ENCODE measurements at places on chromosomes 4 and X.

GRCh38 chr4:40328383-40328782, 6.8 kb upstream of the CHRNA9 start:
- no peak for DNase-seq

GRCh38 chrX:11462648-11463047, 169.4 kb downstream of the AMELX start:
- no peak for DNase-seq

DNA sequence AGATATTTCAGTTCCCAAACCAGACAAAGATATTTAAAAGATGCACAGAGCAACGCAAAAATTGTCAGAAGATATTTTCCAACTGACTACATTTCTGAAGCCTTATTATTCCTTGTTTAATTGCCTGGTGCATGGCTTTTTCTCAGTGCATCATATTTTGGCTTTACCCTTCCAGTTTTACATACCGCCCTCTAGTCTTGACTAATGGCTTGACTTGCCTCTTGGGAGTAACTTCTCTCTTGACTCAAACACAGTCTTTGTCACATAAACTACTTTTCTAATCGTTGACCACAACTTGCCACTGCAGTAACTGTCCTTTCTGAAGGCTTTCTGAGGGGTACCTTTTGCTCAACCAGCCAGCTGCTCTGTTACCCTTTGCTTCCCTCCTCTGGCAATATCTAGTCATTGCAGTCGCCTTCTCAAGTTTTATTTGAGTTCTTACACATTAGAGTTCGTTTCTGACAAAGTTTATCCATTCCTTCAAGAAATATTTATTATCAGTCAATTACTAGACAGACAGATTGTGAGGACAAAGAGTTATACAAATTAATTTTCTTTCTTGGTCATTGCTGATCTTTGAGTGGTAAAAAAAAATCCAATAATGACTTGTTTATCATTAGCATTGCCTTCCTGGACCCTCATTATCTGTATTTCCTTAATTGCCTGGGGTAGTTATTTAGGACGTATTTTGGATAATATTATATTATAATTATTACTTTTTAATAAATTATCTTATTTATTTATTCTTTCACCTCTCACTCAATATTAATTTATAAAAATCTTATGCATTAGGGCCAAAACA, 506.9 kb upstream of the PCDH10 start:
- peak; percentile 63 for DNase-seq

- DNase-seq = no peak
Observed at GRCh38 chr4:171849686-171850222, 36.5 kb downstream of the GALNTL6 start.

GRCh38 chrX:125627676-125628075, 308.0 kb downstream of the TEX13C start:
- no peak for DNase-seq

GRCh38 chrX:97704474-97704873, 820.8 kb downstream of the RPA4 start:
- DNase-seq = no peak

- DNase-seq = no peak
Observed at GRCh38 chrX:153861733-153862310, 24.2 kb downstream of the L1CAM start.

DNA sequence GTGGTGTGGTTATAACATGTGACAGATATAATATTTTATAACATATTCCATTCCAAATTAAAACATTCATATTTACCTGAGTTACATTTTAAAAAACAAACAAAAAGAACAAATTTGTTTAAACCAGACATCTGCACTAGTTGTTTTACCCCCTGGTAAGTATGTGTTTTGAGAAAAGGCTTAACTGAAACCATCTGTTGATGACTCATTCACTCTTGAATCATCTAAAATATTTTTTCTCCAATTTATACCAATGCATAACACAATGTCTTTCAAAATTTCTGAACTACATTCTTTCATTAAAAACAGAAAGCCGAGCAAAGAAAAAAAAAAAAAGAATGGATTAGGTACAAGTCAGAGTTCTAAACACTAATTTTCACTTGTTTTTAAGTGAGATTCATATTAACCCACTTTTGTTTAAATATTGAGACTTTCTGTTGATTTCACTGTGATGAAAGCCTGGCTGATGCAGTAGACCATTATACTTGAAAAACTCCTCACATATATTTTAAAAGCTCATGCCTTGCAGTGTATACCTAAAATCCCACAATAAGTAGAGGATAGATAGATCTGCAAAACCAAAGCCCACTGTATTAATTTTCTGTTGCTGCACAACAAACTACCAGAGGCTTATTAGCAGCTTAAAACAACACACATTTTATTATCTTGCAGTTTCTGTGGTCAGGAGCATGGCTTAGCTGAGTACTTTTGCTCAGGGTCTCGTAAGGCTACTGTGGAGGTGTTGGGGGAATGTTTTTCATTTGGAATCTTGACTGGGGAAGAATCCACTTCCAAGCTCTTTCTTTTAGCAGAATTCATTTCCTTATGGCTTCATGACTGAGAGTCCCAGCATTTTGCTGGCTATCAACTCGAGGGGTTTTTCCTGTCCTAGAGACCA, 221.5 kb downstream of the PCDH18 start:
- no peak for DNase-seq

DNA sequence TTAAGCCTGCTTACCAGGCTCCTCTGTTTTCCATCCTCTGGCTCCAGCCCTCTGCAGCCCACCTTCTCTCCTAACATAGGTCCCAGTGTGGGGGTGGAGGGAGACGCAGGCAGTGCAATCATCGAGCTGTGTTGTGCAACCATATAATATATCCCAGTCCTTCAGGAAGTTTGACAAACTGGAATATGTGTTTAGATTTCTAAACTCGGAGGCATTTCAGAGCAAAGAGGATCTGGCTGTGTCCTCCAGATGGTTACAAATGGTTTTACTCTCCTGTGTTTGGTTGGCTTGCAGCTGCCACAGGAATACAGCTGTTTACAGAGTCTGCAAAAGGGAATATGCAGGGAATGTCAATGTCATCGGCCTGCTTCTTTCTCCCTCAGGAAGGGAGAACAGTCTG, 195.3 kb upstream of the LNX1 start:
- DNase-seq = no peak

- DNase-seq = no peak
Observed at GRCh38 chr4:137253949-137254348, 278.3 kb downstream of the PCDH18 start.

DNA sequence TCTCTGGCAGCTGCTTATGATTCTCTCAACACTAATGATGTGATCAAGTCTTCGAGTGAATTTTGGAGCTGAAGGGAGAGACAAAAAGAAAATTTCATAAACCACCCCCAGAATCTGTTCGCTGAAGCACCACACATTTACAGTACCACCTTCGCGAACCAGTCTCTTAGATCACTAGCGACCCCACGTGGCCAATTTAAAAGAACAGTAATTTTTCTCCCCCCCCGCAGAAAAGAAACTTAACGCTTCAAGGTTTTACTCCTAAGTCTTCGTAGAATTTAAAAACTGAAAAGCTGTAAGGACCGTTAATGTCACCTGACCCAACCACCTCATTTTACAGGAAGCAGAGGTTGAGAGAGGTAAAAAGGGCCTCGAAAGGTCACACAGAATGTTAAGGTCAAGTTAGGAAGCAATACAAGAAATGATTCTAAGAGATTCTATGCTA, 187.5 kb downstream of the QDPR start:
- DNase-seq = peak; percentile 52

DNA sequence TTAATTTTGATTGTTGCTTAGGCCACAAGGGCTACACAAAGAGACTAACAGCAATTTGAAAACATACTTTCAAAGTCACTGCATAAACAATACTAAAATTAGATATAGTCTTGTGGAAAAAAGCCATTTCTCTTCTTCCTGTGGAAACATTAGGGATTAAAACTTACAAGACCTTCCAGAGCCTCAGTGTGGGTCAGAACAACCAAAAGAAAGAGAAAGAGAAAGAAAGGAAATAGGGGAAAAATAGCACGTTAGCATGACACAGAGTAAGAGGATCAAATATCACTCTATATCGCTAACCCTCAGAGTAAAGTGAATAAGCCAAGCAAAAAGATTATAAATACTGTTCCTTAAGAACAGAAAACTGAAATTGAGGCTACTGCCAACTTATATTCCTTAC, 127.8 kb upstream of the DIAPH2 start:
- no peak for DNase-seq

GRCh38 chrX:55709735-55710134, 7.8 kb upstream of the RRAGB start:
- peak; percentile 59 for DNase-seq

- DNase-seq = no peak
Observed at GRCh38 chrX:10984213-10984612, 126.9 kb upstream of the HCCS start.

- DNase-seq = no peak
Observed at GRCh38 chr4:7610022-7610670, 175.4 kb upstream of the PSAPL1 start.

DNA sequence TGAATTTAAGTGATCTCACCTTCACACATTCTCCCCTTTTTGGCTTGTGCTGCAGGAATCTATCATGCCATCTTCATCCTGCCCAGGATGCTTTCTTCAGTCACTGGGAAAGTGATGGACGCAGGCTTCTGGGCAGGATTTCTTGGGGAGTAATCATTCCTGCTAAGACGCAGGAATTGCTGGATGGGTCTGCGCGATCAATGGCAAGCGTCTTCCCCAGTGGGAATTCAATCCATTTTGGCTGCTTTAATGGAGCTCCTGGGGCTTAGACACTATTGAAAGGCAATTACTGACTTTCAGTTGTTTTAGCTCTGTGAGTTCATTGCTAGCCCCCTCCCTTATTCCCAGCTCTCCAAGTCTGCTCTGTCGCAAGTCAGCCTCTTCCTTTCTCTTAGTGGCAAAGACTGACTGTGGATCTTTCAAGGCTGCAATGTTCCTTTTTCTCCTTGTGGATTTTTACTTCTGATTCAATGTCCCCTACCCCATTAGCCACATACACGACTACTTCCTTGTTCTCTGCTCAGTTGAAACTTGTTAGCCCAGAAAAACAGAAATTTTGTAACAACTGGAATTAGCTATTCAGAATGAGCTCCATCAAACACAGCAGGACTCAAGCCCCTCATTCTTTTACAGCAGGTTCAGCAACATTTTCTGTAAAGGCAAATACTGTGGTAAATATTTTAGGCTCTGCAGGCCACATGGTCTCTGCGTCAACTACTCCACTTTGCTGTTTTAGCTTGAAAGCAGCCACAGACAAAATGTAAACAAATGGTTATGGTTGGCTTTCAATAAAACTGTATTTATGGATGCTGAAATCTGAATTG, 154.9 kb downstream of the ASB9 start:
- DNase-seq = no peak

DNA sequence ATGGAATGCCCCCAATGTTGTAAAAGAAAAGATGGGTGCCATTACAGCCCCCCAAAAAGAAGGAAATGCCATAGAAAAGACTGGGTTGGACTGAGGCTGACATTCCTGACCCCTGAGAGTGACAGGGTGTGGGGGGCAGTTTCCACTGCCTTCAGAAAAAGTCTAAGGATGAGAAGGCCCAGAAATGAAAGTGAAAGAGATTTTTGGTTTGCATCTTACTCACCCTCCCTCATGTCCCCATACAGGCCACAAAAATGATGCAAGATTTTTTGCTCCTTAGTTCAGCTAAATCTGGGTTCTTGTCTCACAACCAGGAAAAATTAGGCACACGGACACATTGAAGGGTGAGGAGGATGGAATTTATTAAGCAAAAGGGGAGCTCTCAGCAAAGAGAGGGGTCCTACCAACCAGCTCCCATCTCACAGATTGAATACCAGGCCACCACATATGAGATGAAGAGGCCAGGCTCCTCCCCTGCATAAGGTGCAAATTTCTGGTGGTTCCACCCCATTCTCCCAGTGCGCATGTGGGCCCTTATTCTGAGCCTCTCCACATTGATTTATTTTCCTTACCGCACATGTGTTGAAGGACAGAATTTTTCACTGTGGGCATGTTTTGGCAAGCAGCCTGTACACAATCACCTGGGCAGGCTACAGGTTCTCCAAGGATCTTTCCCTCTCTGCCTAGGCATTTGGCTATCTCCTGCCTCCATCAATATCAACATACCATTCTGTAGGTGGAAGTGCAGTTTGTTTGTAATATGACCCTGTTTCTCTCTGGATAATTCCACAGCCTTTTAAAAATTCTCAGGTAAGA, 18.8 kb downstream of the PPP4R3C start:
- DNase-seq = no peak

DNA sequence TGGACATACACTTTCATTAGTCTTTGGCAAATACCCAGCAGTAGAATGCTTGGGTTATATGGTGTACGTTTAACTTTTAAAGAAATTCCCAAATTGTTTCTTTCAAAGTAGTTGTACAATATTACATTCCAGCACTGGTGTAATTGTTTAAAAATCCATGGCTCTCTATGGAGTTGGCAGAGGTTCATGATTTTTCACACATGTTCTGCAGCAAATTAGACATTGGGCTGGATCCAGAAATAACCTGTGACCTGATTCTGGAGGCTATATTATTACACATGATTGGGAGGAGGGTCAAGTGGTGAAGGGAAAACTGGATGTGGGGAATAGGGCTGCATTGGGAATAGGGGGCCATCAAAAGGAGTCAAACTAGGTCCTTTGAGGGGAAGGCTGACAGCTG, 41.9 kb downstream of the MAMLD1 start:
- no peak for DNase-seq

DNA sequence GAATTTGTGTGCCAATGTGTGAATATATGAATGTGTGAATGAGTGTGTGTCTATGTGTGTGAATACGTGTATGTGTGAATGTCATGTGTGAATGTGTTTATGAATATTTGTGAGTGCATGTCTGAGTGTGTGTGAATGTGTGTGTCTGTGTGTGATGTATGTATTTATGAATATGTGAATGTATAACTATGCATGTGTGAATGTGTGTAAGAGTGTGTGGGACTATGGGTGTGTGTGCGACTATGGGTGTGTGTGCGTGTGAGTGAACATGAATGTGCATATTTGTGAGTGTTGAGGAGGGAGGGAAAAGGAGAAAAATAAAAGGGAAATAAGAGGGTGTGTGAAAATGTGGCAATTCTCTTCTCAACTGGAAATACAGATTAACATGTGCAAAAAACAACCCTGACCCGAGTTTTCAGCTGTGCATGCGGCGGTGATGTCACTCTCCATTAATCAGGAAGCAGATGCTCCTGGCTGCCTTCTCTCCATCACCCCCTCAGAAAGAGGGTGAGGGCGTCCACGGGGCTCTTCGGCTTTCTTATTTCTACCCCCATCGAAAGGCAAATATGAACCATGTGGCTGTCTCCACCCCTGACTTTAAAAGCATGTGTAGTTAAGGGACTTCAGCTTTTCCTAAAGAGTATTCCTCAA, 219.8 kb downstream of the MAML3 start:
- DNase-seq = no peak

Measured in KBM-7 (cell line).